ENCODE measurements at places on chromosomes 13 and 19.

DNA sequence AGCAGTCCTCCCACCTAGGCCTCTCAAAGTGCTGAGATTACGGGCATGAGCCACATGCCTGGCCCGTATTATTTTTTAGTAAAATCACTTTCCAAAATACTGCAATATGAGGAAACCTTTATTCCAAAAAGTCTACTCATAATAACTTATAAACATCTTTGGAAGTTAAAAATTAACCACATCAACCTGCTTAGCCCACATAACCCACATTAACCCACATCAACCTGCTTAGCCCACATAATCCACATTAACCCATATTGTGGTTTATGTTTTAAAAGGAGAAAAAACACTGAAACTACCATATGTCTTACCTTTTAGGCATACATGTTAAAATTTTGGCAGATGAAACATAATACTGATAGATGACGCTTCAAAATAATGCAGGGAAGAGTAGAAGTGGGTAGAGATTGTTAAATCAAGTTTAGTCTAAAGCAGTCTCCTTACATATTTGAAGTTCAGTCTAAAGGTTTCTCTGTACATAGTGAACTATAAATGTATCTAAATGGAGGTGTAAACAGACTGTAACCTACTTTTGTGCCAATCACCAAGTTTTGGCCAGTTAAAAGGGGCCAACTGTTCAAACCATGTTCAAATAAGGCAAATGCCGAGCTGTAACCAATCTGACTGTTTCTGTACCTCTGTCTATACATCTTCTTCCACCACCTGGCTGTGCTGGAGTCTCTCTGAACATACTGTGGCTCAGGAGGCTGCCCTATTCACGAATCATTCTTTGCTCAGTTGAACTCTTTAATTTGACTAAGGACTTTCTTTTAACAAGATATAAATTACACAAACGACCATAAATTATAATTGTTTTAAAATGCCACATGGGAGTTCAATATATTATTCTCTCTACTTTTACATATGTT, 14.5 kb downstream of the KPNA3 start:
- DNase-seq = no peak

DNA sequence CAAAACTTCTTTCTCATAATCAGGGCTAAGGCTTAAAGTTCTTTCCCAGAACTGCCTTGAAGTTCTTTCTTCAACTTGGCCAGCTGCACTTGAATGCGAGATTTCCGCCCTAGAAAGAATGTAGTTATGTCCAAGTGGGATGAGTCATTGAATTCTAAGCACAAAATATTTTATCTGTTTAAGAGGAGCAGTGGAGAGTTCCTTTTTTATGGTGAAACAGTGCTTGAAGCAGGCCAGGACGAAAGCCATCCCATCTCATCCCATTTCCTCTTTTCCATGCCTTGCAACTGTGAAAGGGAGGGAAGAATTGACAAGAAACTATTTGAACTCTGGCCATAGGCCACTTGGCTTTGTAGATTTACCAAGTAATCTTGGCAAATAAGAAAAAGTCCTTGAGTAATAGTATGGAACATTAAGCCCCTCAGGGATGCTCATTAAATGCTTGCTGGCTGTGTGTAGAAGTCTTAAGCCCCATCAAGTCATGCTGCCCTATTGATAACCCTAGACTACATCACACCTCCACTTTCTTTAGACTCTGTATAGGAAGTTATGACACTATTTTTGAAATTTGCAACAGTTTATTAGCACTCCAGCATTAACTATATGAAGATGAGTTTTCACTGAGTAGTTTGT, 174.5 kb downstream of the KCTD12 start:
- no peak for DNase-seq

DNA sequence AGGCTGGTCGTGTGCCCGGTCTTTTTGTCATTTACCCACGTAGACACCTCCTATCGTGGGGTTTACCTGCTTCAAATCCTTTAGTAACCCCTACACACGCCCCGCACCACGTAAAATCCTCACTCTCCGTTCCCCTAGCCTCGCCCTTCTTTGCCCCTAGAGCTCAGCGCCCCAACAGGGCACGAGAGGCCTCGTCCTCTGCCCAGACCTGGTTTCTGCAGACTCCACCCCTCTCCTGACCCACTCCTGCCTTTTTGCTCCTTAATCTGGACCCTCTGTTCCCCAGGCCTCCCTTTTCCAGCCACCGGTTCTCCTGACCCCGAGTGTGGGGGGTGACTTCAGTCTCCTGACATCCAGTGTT, 412 bp downstream of the ZNF528 start:
- DNase-seq = no peak

GRCh38 chr13:50168786-50169185, 153.5 kb downstream of the KCNRG start:
- DNase-seq = no peak

- DNase-seq = no peak
Observed at GRCh38 chr19:45527731-45528130, 20.5 kb downstream of the VASP start.

DNA sequence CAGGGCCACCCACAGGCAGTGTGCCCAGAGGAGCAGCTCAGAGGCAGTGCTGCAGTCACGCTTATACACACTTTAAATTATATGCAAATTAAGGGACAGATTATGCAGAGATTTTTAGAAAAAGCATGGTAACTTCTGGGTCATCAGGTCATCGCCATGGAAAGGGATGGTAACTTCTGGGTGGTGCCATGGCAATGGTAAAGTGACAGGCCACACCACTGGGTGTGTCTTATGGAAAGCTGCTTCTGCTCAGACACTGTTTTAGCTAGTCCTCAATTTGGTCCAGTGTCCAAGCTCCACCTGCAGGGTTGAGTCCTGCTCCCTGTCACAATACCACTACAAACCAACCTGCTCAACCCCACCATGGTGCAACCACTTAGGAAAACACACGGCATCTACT, 29.9 kb upstream of the LSM14A start:
- no peak for DNase-seq

DNA sequence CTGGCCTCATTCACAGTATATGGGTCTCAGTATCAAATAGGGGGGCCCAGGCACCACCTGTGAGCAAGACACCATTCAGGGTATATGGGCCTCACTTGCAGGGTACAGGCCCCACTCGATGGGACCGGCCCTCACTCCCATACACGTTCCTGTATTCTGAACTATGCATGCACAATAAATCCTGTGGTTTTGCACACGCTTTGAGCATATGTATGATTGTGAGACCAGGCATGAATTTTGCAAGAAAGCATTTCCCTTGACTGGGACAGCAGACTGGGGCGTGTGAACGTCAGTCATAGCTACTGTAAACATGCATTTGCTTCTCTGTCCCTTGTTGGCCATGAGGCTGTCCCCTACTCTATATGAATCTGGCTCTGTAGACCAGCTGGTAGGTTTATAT, 637 bp upstream of the PNMA8B start:
- DNase-seq = no peak

- no peak for DNase-seq
Observed at GRCh38 chr13:93243375-93244063, 16.9 kb downstream of the GPC6 start.

- DNase-seq = no peak
Observed at GRCh38 chr13:52929846-52930245, 81.4 kb upstream of the PCDH8 start.

- DNase-seq = no peak
Observed at GRCh38 chr13:45372189-45373161, 31.5 kb upstream of the TPT1 start.

DNA sequence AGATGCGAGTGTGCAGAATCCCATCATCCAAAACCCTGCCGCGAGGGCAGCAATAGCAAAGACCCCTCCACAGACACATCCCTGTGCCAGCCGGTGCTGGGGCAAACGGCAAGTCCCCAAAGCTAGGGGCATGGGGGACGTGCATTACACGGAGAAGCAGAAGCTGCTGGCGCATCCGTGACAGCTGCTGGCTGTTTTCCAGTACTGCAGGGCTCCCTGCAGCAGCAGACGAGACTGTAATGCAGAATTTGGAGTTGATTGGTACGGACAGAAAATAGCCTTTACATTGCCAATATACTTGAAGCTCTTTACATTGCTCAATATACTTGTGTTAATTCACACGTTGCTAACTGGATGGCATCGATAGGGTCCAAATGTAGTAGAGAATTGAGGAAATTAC, 77.2 kb upstream of the TMTC4 start:
- DNase-seq = no peak

DNA sequence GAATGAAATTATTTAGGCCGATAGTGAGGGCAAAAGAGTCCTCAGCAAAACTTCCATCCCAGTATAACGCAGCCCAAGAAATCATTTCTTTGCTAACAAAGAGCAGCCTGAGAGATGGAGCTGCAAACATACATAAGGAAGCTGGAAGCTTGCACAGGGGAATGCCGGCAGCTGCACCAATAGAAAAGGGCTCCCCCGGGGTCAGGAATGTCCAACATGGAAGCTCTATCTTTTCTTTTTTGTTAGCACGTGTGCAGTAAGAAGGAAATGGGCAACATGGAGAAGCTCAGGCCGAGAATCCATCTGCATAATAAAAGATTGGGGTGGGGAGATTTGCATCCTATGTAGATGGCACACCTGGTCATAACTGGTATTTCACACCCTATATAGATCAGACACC, 1363.5 kb upstream of the PCDH20 start:
- DNase-seq = no peak

DNA sequence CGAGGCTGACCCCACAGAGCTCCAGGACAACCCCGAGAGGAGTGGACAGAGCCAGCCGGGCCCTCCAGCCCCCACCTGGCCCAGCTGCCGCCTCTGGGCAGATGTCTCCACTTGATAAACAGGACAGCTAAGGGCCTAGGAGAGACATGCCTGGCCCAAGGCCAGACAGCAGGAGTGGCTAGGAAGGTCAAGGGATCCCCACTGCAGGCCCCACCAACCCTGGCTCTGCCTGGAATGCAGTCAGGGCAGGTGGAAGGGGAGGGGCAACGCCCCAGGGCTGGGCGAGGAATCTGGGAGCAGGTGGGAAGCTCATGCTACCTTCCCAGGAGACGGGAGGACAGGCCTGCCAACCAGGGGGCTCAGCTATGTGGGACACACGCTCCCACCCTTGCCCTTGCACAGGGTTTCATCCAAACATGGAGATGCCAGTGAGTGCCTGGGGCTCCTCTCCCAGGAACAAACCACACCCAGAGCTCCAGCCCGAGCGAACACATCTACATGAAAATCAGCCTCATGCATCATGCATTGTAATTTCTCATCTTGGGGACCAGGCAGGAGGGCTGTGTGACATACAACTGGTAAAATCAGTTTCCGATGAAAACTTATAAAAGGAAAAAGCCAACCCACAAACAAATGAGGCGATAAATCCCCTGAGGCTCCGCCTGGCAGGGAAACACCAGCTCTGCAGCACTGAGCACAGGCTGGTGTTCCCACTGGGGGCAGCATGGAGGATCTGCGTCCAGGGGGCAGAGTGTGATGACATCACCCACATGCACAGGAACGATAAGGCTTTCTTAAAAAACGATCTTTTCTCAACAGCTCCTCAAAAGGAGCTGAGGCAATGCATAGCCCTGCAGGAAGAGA, 25.0 kb downstream of the SH3GL1 start:
- no peak for DNase-seq

DNA sequence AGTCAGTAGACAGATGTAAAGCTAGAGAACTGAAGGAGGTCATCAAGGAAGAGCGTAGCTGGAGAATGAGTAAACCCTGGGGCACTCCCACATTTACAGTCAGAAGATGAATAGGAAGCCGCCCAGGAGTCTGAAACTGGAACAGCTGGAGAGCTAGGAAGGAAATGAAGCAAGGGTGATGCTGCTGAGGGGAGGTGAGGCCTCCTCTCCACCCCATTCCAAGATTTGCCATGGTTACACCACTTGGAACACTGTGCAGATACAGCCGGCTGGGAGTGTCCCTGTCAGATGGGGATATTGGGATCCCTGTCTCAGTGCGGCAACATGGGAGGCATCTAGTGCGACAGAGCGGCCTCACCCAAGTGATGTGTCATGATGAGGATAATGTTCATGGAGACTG, 51.8 kb upstream of the GPI start:
- DNase-seq = no peak

DNA sequence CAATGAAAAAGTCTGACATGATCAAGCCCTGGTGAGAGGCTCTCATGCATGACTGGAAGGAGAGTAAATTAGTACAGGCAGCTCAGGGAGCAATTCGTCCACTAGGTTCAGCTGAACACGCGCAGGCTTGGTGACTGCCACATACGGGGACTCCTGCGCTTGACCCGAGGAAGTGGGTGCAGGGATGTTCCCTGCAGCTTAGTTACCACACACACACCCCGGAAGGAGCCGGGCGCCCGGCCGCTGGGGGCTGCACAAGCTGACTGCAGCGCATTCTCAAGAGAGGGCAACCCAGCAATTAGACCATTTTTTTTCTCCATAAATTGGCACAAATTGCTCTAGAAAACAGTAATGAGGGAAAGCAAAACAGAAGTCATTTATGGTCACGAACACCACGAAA, 23.0 kb upstream of the MIER2 start:
- DNase-seq = no peak

GRCh38 chr19:32828643-32829344, 40.8 kb downstream of the SLC7A9 start:
- DNase-seq = no peak

GRCh38 chr13:73876323-73876722, 257.9 kb downstream of the KLF12 start:
- no peak for DNase-seq

DNA sequence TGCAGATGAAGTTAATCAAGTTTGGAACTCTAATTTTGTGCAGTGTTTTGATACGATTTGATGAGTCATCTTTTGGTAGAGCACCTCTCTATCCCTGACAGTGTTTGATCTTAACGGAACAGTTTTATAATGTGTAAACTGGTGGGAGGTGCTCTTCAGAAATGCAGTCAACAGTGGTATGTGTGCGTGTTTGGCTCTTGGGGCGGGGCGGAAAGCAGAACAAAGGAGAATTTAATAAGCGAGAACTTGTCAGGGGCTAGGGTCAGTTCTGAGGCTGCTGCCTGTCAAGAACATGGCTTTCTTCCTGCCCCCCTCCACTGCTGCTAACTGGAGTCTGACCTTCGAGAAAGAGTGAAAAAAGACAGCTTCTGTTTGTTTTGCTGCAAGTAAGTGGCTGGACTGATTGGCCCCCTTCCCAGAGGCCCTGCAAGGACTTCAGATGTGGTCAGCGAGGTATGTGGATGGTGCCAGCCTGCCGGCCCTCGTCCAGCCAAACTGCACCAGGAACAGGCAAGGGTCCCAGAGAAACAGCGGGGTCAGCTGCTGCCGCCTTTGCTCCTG, 40.8 kb downstream of the BBC3 start:
- no peak for DNase-seq

DNA sequence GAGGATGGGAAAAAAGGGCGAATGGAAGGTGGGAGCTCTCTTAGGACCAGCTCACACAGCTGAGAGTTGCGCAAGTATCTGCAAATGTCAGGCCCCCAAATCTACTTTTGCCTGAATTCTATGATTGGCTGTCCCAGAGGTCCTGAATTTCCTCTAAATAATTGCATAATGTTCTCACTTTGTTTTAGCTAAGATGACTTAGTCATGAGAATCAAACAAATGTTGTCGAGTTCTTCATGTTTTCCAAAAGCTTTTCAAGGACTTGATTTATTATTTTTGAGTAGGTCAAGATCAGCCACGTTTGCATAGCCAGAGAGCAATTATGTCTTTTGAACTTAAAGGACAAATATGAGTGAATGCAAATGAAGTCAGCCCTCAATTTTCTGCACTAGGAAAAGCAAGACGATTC, 246.6 kb upstream of the MAB21L1 start:
- DNase-seq = no peak

GRCh38 chr13:91058066-91058465, 289.4 kb upstream of the MIR17HG start:
- DNase-seq = no peak

Measured in stimulated activated CD8-positive, alpha-beta memory T cell treated with anti-CD3 and anti-CD28 coated beads, Interleukin-12 subunit alpha, Interleukin-12 subunit beta, amount 100 ng/mL, for 4 hours (primary cell).